Muscle of arm (tissue), 14 donors: ENCODE measurements at places on chromosomes 16 and 17.

DNA sequence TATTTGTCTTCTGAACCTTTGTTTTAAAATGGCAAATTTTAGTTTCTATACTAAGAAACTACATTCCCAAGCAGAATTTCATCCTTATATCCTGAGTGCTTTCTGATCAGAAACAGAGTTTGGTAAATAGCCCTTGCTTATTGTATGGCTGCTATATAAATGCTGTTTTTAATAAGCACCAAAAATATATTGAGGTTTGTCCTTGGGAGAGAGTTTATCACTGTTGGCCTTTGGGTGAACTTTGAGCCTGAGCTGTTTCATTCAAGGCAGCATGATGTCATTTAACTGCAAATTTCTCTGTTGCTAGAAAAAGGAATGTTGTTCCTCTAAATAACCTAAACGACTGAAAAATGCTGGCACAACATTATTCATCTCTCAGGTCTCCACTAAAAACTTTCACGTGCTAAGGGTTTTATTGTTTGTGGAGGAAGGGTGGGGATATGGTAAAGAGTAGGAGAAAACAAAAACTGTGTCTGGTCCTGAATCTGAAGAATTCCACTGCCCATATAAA is 334.3 kb upstream of the TBX2 start:
- peak; percentile 36 for DNase-seq

DNA sequence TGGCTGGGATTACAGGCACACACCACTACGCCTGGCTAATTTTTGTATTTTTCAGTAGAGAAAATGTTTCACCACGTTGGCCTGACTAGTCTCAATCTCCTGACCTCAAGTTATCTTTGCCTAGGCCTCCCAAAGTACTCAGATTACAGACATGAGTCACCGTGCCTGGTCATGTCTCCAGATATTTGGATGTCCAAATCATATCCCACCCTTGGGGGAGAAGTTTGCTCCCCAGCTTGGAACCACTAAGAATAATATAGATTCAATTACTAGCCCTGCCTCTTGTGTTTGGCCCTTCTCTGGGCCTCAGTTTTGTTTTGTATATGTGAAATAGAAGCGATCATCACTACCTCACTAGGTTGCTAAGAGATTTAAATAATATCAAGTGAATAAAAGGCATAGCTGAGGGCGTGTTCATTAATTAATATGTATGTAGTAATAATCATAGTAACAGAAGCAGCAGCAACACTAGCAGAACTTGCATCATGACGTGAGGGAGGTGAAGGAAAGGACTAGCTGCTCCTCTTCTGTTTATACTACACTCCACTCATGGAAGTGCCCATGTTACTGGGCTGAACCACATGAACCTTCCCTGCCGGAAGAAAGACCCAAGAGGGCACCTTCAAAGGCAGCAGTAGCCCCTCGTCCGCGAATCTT is 253.6 kb upstream of the XYLT1 start:
- DNase-seq: no peak

GRCh38 chr17:78759203-78759968 is 22.7 kb downstream of the CYTH1 start:
- DNase-seq: peak; percentile 70

DNA sequence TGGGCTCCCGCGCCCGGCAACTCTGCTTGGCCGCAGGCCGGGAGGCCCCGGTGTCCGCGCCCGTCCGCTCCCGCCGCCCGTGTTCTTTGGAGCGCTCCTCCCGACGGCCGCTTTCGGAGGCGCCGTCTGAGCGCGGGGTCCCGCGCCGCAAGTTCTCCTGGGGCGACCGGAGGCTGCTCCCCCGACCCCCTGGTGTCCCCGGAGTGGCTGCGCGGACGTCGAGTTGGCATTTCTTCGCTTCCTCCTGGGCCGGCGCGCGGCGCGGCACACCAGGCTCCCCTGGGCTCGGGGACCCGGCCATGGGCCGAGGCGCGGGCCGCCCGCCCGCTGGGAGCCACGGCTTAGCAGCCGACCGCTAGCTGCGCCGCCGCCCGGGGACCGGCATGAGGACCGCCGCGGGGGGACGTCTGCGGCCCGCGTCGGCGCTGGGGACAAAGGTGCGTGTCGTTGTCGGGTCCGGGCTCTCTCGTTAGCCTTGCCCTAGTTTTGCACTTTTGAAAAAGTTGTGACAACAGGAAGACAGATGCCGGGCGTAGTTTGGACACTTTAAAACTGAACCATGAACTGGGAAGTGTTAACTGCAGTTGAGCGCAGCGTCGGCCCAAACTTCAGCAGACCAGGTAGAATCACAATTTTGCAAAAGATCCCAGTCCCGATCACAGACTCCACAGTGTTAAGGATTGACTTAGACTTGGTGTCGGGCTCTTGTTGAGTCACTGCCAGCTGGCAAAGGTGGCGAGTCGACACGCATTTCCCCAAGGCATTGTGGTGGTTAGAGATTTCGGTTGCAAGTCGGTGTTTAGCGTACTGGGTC is 700 bp downstream of the UBN1 start:
- peak; percentile 11 for DNase-seq

- no peak for DNase-seq
Observed at GRCh38 chr17:40938981-40939380, 1.5 kb upstream of the KRT23 start.

- no peak for DNase-seq
Observed at GRCh38 chr17:78365561-78366108, 5.8 kb upstream of the SOCS3 start.

- peak; percentile 57 for DNase-seq
Observed at GRCh38 chr16:51556694-51557340, 405.7 kb upstream of the SALL1 start.

DNA sequence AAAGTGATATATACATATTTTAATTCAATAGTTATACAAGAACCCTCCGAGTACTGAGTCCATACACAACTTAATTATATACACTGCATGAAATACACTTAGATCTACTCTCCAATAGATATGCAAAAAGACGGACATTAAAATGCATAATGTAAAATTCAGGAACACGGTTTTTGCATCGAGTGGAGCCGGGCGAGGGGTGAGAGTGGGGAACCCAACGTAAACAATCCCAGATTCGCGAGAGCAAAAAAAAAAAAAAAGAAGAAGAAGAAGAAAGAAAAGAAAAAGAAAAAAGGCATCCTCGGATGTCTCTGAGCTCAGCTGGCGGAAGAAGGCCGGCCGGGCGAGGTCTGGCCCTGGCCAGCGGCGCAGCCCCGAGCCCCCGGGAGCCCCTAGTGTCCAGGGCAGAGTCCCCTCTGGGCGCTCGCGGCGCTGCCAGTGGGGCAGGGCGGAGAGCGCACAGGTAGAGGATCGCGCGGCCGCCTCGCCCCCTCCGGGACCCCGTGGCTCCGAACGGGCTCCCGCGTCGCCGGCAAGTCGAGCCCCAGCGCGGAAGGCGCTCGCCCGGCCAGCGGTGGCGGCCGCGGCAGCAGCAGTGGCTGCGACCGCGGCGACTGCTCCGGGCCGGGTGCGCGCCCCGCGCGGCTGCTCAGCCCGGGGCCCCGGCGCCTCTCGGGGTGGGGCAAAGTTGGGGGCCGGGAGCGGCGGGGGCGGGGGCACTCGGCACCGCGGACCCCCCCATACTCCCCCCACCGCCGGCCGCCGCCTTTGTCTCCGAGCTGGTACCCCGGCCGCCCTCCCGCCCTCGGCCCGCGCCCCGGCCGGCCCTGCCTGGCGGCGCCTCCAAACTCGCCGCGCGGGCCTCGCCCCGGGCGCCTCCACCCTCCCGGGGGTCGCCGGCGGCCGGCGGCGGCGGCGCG is 9.6 kb upstream of the ZFHX3 start:
- DNase-seq: no peak

- no peak for DNase-seq
Observed at GRCh38 chr17:21017256-21017655, 25.6 kb downstream of the USP22 start.

DNA sequence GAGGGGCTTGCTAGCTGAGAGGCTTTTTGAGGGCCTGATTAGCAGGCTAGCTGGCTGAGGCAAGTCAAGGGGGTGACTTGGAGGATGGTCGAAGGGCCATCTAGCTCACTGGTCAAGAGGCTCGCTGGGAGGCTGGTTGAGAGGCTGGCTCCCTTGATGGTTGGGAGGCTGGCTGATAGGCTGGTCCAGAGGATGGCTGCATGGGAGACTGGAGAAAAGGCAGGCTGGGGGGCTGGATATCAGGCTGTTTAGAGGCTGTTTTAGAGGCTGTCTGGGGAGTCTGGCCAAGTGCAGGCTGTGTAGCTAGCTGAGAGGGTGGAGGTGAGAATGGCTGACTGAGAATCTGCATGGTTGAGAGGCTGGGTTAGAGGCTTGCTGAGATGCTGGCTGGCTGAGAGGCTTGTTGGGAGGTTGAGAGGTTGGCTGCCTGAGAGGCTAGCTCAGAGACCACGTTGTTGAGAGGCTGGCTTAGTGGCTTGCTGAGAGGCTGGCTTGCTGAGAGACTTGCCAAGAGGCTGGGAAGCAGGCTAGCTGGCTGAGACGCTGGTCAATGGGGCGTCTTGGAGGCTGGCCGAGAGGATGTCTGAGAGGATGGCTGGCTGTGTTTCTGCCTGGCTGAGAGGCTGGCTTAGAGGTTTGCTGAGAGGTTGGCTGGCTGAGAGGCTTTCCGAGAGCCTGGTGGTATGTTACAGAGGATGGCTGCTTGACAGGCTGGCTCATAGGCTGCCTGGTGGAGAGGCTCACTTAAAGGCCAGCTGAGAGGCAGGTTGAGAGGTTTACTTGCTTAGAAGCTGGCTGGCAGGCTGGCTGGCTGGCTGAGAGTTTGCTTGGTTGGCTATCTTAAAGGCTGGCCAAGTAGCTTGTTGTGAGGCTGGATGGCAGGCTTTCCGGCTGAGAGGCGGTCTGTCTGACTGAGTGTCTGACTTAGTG is 36.6 kb upstream of the ACSM2B start:
- DNase-seq: no peak

DNA sequence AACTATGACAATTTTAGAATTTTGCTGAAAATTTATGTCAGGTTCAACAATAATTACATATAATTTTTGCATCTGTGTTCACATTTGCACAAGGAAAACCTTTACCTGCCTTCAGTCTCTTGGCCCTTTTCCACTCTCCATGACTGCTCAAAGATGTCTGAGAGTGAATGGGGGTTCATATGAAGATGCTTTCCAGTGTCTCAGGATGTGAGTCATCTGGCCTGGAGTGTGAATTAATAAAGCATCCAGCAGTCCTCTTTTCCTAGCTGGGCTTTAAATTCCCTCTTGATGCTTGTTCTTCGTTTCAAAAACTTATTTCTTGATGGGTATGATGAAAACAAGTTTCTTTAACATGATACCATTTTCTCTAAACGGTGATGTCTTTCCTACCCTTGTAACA is 99.9 kb downstream of the CDK5R1 start:
- DNase-seq: no peak

DNA sequence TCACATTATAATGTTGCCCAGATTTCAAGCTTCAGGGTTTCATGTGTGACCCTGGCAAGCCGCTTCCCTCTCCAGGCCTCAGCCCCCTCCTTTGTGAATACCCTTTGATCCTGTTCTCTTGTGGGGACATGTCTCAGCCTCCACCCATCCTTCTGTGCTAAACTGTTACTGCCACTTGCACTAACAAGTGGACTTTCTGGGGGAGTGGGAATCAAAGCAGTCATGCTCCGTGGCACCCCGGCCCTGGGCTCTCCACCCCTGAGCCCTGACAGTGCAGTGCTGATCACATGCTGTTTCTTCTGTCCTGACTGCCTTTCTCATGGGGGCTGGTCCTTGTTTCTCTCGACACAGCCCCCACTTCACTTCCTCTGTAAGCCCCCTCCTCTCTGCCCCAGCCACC is 9.7 kb upstream of the DCAF7 start:
- no peak for DNase-seq

DNA sequence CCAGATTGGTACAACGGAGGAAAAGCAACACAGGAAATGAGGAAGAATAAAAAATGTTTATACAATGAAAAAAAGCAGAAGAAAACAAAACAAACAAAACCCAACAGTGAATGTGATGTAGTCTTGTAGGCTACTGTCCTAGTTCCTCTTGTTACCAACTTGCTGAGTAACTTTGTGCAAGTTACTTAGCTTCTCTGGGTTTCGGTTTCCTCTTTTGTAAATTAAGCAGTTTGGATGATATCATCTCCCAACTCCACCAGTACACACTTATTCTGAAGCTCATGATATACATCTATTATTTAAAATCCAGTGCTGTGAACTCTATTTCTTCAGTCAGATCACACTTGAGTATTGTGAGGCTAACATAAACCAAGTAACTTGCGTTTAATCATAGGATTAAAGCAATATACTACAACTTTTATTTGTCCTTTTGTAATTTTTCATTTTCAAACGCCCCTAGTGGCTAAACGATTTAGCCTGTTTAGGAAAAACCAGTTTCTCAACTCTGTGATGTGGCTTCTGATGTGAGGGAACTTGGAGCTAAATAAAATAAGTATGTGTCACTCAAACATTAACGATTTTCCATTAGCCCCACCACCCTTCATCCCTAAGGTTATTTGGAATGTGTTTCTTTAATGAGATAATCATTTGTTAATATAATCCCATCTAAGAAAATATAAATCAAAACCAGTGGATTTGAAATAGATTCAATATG is 1.4 kb upstream of the UNK start:
- peak; percentile 64 for DNase-seq

DNA sequence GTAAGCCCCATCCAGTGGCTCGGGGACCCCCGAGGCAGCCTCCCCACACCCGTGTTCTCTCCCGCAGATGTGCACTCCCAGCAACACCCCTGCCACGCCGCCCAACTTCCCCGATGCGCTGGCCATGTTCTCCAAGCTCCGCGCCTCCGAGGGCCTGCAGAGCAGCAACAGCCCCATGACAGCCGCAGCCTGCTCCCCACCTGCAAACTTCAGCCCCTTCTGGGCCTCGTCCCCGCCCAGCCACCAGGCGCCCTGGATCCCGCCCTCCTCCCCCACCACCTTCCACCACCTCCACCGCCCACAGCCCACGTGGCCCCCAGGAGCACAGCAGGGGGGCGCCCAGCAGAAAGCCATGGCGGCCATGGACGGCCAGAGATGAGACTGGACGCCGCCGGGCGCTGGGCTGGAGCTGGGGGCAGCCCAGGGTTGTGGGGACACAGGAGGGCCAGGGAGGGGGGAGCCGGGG is 5.0 kb downstream of the UBALD2 start:
- no peak for DNase-seq

- no peak for DNase-seq
Observed at GRCh38 chr17:72287586-72287985, 166.8 kb downstream of the SOX9 start.

GRCh38 chr17:30212750-30213149 is 22.7 kb downstream of the SLC6A4 start:
- DNase-seq: no peak

DNA sequence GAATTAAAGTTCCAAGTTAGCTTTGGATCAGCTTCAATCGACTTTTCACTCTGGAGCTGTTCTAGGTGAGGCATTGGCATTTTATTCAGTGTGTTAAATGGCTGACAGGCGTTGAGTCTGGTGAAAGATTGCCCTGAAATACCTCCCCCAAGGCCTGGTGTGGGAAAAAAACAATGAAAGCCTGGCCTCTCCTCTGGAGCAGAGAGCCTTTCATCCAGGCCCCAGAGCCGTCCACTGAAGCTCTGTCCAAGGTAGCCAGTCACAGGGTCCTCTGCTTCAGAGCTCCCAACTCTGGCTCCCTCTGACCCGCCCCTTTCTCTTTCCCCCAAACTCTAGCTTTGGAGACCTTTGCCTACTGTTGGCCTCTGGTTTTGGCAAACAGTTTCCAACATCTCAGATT is 123.6 kb upstream of the CRHR1 start:
- DNase-seq: no peak
